AG04449 (cell line): ENCODE measurements at places on chromosomes 11 and 22.

- no peak for DNase-seq
Measured at GRCh38 chr11:118998822-118999221, 884 bp downstream of the CENATAC start.

DNA sequence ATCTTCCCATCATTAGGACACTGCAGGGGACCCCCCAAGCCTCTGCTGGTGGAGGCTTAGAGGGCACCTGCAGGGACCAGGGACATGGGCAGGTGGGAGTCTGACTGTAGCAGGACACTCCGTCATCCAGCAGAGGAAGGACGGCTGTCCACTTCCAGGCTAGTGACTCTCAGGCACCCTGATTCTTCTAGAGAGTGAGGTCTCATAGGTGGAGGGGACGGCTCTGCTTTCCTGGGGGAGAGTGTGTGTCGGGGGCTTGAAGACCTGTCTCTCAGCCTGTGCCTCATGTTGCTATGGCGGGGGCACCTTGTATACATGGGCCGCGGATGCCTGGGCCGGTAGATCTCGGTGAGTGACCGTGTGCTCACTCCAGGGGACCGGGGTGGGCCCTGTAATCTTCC is 1116.6 kb downstream of the BRD1 start:
- DNase-seq = no peak

- DNase-seq = no peak
Measured at GRCh38 chr11:117918366-117919255, 10.6 kb downstream of the TMPRSS13 start.

- DNase-seq = peak; percentile 61
Measured at GRCh38 chr11:130677486-130678153, 229.2 kb downstream of the ADAMTS15 start.

DNA sequence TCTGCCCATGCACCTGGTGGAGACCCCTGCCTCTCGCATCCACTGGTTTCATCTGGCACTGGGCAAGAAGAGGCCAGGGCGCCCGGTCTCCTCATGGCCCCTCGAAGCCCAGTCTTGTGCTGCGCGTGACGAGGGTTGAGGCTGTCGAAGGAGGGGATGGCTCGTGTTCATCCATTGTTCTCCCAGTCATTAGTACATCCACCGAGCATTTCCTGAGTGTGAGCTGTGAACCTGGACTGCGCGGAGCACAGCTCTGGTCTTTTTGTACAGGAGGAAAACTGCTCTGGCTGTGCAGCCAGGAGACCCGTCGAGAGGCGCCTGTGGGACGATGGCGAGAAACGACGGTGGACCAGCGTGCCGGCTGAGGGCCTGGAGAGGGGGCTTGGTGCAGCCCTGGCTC is 6.8 kb downstream of the CACNA1I start:
- no peak for DNase-seq

GRCh38 chr11:64655941-64656601 is 65.1 kb downstream of the SLC22A12 start:
- no peak for DNase-seq

DNA sequence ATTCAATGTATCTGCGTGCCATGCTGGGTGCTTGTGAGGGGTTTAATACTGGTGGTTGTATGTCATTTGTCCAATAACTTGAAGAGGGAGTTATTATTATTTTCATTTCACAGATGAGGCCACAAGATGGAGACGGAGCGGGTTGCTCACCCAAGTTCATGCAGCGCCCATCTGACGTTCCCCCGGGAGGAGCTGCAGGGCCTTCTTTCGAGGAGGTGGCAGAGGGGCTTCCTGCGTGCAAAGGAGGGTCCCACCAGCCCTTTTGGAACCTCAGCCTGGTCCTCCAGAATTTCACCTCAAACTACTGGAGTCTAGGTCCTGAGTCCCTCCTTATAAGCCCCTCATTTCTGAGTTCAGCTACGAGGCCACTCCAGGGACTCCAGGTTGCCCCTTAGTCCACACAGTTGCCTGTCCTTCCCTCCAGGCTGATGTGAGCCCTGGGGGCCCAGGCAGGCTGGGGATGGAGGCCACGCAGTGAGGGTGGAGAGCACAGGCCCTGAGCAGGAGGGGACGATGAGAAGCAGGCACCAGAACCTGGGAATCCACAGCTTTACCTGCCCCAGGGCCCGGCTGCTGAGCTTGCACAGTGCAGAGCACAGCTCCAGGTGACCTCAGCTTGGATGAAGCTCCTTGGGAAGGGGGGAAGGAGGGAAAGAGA is 2.9 kb upstream of the VSIG10L2 start:
- DNase-seq = no peak

DNA sequence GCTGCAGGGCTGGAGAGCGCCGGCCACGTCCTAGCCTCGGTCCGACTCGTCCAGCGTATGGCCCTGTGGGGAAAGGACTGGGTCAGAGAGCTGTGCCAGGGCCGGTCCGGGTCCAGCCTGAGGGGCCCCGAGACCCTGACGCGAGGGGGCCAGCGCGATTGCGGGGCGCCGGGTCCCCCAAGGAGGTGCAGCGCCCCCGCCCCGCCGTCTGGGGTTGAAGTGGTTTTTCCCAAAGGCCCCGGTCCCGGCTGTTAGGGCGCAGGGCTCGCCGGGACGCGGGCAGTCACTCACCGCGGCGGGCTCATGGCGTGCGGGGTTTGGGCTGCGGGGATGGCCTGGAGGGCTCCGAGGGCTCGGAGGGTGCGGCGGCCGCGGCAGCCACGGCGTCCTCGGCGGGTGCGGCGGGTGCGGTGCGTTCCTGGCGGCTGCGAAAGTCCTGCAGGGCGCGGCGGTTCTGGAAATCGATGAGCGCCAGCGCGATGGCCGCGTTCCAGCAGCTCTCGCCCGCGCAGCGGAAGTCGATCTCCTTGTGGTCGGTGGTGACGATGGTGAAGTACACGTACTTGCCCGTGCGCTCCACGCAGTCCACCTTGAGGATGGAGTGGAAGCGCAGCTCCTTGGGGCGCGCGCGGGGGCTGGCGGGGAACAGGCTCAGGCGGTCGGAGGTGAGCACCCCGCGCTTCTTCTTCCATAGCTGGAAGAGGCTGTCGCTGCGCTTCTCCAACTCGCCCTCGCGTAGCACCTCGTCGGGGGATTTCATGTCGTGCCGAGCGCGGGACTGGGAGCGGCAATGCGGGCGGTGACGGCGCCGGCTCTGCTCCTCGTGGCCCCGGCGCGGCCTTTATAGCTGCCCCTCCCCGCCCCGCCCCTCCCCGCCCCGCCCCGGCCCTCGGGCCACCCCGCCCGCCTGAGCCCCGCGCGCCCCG is at the start of gene PHLDA2:
Gene PHLDA2 (minus strand): TSS at position 816 of the 926 bp plus-strand sequence. CDS start 56 bp downstream, at position 760.
- DNase-seq = no peak

- no peak for DNase-seq
Measured at GRCh38 chr22:23688121-23688520, 2.7 kb upstream of the RGL4 start.

GRCh38 chr11:64854534-64855502 is 10.4 kb upstream of the CDC42BPG start:
- DNase-seq = peak; percentile 47

DNA sequence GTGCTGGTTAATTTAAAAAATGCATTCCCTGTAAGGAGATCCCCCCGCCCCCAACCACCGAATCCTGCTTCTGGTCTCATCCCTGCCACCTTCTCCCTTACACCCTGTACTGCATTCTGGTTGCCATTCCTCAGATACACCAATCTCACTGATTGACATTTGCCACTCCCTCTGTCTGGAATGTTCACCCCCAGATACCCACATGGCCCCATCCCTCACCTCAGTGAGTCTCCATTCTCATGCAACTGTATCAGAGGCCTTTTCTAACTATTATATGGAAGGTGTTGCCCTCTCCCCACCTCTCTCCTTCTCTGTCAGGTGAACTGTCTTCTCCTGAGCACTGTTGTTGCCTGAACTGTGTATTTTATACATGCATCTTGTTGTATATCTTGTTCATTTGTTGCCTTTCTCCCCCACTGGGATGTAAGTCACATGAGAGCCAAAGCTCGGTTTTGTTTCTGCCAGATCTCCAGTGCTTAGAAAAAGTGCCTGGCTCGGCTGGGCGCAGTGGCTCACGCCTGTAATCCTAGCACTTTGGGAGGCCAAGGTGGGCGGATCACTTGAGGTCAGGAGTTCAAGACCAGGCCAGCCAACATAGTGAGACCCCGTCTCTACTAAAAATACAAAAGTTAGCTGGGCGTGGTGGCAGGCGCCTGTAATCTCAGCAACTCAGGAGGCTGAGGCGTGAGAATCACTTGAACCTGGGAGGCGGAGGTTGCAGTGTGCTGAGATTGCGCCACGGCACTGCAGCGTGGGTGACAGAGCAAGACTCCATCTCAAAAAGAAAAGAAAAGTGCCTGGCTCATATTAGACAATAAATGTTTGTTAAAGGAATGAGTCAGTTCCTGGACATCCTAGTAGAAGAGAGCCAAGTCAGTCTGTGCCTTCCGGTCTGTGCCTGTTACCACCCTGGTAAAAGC is 61.0 kb downstream of the TNRC6B start:
- peak; percentile 5 for DNase-seq

GRCh38 chr11:47932544-47932943 is 47.8 kb upstream of the PTPRJ start:
- DNase-seq = no peak

- DNase-seq = no peak
Measured at GRCh38 chr11:3605771-3606203, 36.0 kb downstream of the ART5 start.

GRCh38 chr11:44454666-44455065 is 110.8 kb upstream of the CD82 start:
- no peak for DNase-seq

GRCh38 chr11:118000067-118000849 is 14.1 kb downstream of the IL10RA start:
- DNase-seq = no peak

- DNase-seq = peak; percentile 82
Measured at GRCh38 chr11:70381872-70382861, 16.2 kb upstream of the CTTN start.

DNA sequence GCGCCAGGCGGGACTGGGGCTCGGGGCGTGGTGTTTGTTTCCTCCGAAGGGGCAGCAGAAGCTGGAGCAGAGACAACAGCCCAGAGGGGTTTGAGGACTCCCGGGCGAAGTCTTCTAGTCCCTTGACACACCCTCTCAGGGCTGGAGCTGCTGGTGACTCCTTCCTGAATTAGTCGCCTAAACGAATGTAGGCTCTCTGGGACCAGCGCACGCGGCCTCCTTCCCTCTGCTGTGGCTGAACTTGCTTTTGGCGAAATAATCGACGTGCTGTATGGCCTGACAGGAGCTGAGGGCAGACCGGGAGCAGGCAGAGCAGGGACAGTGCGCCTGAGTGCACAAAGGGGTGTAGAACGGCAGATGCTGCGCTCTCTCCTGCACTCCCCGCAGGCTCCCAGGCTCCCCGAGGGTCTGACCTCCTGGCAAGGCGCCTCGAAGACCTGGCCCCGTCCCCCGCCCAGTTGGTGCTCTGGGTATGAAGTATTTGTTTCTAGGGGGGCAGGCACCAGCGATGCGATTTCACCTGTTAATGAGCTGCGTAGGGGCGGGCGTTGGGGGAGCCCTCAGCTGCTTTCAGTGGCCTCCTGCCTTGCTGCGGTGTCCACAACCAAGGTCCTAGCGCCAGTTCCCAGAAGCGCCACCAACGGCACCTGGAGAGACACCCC is 5.3 kb downstream of the SLC17A6 start:
- no peak for DNase-seq

DNA sequence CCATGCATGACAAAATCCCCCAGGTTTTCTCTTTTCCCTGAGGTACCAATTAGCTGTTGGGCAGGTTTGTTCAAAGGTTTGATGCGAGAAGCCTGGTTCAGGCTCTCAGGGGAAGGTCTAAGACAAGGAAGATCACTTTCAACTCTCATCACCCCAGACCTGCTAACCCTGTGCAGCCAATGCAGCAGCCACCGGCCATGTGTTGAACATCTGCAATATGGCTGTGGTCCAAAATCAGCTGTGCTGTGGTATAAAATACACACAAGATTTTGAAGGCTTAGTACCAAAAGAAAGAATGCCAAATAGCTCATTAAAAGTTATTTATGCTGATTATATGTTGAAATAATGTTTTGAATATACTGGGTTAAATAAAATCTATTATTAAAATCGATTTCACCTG is 58.5 kb downstream of the SMCO4 start:
- no peak for DNase-seq

- no peak for DNase-seq
Measured at GRCh38 chr22:41563051-41563711, 2.4 kb downstream of the CSDC2 start.

DNA sequence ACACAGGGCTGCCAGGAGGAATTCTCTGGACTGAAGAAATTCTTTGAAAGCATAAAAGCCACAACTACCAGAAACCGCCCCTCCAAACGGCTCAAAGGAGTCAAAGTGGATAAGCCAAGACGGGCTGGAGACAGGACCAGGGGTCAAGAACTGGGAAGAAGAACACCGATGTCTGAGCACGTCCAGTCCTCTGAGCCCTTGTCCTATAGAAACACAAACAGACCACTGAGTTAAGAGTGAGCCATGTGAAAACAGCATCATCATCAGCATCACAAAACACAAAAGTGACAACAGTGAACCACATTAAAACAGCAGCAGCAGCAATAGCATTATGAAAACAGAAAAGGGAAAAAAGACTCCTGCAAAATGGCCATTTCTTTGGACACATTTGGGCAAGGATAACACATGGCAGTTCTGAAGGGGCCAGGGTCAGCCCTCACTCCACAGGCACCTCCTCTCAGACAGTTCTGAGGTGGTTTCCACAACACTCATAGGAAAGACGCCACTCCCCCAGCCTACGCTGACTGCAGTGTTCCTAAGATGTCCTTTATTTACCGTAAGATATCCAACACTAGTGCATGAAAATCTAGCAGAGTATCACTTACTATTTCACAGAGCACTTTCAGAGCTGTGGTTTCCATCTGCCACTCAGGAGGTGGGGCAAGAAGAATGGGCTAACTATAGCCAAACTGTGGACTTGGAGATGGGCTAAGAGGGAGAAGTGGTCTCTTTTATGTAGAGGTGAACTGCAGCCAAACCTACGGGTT is 28.6 kb upstream of the YPEL1 start:
- no peak for DNase-seq

DNA sequence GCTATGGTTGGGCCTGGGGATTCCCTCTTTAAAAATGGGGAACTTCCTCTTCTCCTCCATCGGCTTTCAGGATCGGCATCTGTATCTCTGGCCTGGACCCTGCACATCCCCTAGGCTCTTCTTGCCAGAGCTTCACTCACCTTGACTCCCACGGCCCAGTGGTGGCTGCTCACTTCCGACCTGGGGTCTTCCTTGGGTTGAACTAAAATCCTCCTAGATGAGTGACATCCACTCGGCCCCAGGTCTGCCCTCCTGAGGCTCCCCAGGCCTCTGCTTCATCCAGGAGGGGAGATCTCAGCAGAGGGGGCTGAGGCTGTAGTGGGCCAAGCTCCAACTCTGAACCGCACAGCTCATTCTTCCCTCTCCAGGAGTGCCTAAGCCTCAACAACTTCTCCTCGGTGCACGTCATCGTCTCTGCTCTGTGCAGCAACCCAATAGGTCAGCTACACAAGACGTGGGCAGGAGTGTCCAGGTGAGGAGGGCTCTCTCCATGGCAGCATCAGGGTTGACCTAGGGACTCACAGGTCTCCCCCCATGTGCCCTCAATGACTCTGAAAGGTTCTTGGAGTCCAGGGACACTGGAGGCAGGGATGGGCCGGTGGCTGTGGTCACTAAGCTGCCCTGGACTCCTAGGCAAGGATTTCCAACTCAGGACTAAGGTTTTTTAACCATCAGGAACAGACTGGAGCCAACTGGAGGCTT is 3.3 kb downstream of the RGL4 start:
- no peak for DNase-seq
